ENCODE measurements at places on chromosomes 7 and 10. TPM values are rescaled to one million over a fixed set of nuclear protein-coding genes. Genes with fewer than 3 reads are reported as not detected.

The OR13A1 gene
- not detected for total RNA-seq

The PRXL2A gene
- total RNA-seq, result 0.76 TPM

The CYP26A1 gene
- not detected for total RNA-seq

The C10orf53 gene
- not detected for total RNA-seq

The CCL26 gene
- not detected for total RNA-seq

The GJD4 gene
- total RNA-seq, result not detected

The MACC1 gene
- 1.0 TPM for total RNA-seq

The GCK gene
- not detected for total RNA-seq

The CALML5 gene
- not detected for total RNA-seq

GRCh38 chr10:70974351-70974901 is 86.1 kb upstream of the PCBD1 start:
- H3K4me3 ChIP-seq, result no peak overlapping the region
- H3K27me3 ChIP-seq, result peaks cover 3% of the 10 kb centered on the region
- no peaks in the 10 kb centered on the region for H3K36me3 ChIP-seq
- H3K27ac ChIP-seq, result no peak overlapping the region
- H3K4me1 ChIP-seq, result no peaks in the 10 kb centered on the region

GRCh38 chr7:3880228-3880987 is 579.4 kb downstream of the SDK1 start:
- DNase-seq, result no peak
- H3K36me3 ChIP-seq, result no peaks in the 10 kb centered on the region
- H3K27ac ChIP-seq, result no peak overlapping the region
- no peaks in the 10 kb centered on the region for H3K27me3 ChIP-seq
- H3K4me3 ChIP-seq, result no peak overlapping the region

DNA sequence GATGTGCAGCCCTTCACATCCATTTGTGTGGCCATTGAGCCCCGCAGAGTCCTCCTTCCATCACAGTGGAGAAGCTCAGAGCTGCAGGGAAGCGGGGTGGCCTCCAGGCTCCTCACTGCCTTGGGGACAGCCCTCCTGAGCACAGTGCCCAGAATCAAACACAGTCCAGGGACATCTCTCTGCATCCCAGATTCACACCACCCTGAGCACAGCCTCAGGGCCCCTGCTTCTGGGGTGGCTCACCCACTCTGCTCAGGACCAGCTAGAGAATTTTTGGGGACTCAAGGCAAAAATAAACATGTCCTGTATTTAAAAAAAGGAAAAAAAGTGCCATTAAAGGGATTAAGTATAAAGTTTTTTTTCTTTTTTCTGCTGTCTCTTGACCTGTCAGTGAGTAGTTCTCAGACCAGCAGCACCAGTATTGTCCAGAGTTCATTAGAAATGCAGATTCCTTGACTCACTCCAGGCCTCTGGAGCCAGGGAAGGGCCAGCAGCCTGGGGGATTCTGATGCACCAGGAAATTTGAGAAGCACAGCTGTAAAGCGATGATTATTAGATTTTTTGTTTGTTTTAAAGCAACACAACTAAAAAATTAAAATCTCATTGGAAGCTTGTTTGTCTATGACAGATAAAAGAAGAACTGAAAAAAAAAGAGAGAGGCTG is 61.6 kb downstream of the ARHGAP22 start:
- no peak for DNase-seq
- H3K27me3 ChIP-seq, result no peaks in the 10 kb centered on the region
- H3K36me3 ChIP-seq, result no peaks in the 10 kb centered on the region
- no peak overlapping the region for H3K27ac ChIP-seq

- H3K27me3 ChIP-seq, result no peaks in the 10 kb centered on the region
Measured at GRCh38 chr10:61197057-61197456, 253.1 kb upstream of the RHOBTB1 start.

DNA sequence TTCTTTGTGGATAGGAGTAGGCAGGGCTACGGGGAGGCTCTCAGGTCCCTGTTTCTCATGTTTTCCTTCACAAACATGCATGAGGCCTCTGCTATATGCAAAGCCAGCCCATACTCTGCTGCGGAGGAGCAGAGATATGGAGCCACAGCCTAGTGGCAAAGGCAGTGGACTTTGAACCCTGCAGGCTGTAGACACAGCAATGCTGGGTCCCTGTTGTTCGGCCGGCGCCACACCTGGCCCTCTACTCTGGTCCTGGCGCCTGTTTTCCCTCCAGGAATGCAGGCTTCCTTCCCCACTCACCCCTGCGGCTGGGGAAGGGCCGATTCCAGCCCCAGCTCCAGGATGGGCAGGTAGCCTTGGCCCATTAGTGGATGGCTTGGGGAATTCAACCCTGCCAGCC is 11.5 kb downstream of the CLRN3 start:
- no peak for DNase-seq
- peaks cover 12% of the 10 kb centered on the region for H3K4me1 ChIP-seq
- no peak overlapping the region for H3K27ac ChIP-seq
- no peak overlapping the region for H3K4me3 ChIP-seq
- no peaks in the 10 kb centered on the region for H3K27me3 ChIP-seq
- H3K36me3 ChIP-seq, result no peaks in the 10 kb centered on the region

GRCh38 chr7:30930621-30931020 is 19.0 kb downstream of the AQP1 start:
- H3K4me3 ChIP-seq, result no peak overlapping the region
- no peaks in the 10 kb centered on the region for H3K27me3 ChIP-seq
- DNase-seq, result no peak
- no peak overlapping the region for H3K27ac ChIP-seq
- H3K4me1 ChIP-seq, result no peaks in the 10 kb centered on the region

- H3K4me1 ChIP-seq, result no peaks in the 10 kb centered on the region
- no peaks in the 10 kb centered on the region for H3K36me3 ChIP-seq
- no peak overlapping the region for H3K4me3 ChIP-seq
- DNase-seq, result no peak
- H3K27ac ChIP-seq, result no peak overlapping the region
- peaks cover 6% of the 10 kb centered on the region for H3K27me3 ChIP-seq
Measured at GRCh38 chr7:44338600-44338999, 13.2 kb upstream of the CAMK2B start.

GRCh38 chr7:102319671-102320070 is 33.0 kb downstream of the SH2B2 start:
- H3K27ac ChIP-seq, result no peak overlapping the region
- no peaks in the 10 kb centered on the region for H3K27me3 ChIP-seq
- no peak for DNase-seq
- H3K4me3 ChIP-seq, result no peak overlapping the region
- H3K4me1 ChIP-seq, result no peaks in the 10 kb centered on the region

DNA sequence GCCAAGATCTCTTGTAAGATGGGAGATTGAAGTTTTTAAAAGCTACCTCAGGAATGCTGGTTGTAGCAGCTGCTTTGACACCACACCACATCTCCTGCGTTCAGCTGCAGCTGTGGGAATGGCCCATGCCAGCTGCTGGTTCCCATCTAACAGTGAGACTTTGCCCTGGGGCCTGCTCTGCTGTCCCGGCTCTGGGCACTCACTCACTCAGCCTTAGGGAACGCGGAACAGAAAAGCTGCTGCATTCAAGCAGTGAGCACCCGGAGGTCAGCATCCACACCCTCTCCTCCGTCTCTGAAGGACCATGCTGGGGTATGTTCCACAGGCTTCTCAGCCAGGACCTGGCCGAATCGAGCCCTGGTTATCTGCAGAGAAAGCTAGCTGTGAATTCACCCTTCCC is 197.1 kb upstream of the CXCL12 start:
- H3K27me3 ChIP-seq, result no peaks in the 10 kb centered on the region
- H3K4me1 ChIP-seq, result no peaks in the 10 kb centered on the region
- H3K4me3 ChIP-seq, result no peak overlapping the region

DNA sequence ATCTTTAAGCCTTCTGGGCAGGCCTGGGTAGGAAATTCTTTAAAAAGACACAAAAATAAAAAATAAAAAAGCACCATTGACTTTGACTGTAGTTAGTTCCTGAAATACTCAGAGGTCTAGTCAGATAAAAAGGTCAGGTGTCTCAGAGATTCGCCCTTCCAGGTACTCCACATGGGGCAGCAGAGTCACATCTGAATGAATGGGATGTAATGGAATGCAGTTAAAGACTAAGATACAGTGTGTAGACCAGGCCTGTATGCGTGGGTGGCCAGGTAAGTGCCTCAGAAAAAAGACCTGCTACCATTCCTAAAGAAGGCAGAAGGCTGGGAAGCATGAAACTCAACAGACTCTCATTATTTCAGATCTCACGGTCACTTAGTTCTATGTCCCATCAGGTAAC is 68.6 kb upstream of the SEM1 start:
- no peak overlapping the region for H3K27ac ChIP-seq
- H3K36me3 ChIP-seq, result no peaks in the 10 kb centered on the region
- DNase-seq, result no peak
- no peak overlapping the region for H3K4me3 ChIP-seq
- no peaks in the 10 kb centered on the region for H3K4me1 ChIP-seq

DNA sequence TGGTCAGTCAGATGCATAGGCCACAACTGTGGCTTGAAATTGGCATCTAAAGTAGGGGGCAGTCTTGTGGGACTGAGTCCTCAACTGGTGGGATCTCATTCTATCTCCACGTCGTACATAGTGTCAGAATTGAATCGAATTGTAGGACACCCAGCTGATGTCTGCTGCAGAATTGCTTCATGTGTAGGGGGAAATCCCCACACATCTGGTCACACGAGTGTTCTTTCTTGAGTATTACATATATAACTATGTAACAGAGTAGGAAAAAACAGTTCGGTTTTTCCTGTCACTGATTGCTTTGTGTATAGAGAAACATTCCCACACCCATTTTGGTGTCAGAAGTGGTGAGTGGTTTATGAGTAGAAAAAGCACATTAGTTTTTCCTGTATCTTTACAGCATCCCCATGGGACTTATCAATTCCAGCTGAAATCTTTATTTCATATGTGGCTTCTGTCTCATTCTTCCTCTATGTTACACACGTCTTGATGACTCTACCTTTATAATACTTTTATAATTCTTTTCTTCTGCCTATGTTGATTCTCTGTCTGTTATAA is 79.4 kb upstream of the PCGF5 start:
- no peak for DNase-seq
- no peaks in the 10 kb centered on the region for H3K4me1 ChIP-seq
- H3K36me3 ChIP-seq, result no peaks in the 10 kb centered on the region
- no peak overlapping the region for H3K27ac ChIP-seq
- no peak overlapping the region for H3K4me3 ChIP-seq

DNA sequence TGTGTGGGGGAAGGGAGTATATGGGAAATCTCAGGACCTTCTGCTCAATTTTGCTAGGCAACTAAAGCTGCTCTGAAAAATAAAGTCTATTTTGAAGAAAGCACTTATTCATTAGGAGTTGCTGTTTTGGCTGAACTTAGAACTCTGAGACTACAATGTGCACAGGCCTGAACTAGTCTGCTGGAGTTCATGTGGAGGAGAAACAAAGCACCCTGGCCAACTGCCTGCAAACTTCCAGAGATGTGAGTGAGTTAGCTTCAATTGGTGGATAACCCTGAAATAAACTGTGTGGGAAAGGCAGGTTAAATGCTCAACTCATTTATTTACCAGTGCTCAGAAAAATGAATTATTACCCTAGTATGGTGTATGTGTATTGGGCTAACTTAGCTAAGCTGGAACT is 17.3 kb upstream of the FAM241B start:
- no peak overlapping the region for H3K27ac ChIP-seq
- H3K4me3 ChIP-seq, result no peak overlapping the region
- H3K36me3 ChIP-seq, result no peaks in the 10 kb centered on the region
- peaks cover 3% of the 10 kb centered on the region for H3K27me3 ChIP-seq

GRCh38 chr7:3579638-3580219 is 278.7 kb downstream of the SDK1 start:
- DNase-seq, result no peak
- no peaks in the 10 kb centered on the region for H3K27me3 ChIP-seq
- H3K4me1 ChIP-seq, result no peaks in the 10 kb centered on the region

DNA sequence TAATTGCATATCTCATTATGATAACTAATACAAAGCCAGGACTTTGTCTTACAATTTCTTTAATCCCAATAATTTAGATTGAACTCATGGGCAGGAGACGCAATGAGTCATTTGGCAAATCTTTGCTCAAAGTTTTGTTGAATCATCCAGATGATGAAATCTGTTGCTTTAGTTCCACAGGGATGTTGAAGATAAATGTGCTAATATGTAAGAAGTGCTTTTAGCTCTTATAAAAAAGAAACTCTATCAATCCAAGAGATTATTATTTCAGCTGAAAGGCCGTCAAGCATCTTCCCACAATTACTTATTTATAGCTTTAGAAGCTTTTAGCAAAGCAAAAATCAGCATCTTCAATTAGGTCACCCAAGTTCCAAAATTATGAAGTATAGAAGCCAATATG is 36.8 kb upstream of the ANK3 start:
- no peak for DNase-seq
- H3K36me3 ChIP-seq, result no peaks in the 10 kb centered on the region
- no peaks in the 10 kb centered on the region for H3K4me1 ChIP-seq
- H3K27ac ChIP-seq, result no peak overlapping the region

- H3K4me1 ChIP-seq, result no peaks in the 10 kb centered on the region
- DNase-seq, result no peak
- no peak overlapping the region for H3K27ac ChIP-seq
- no peak overlapping the region for H3K4me3 ChIP-seq
Measured at GRCh38 chr7:157983502-157984422, 603.9 kb downstream of the PTPRN2 start.

GRCh38 chr7:156578978-156579430 is 61.6 kb upstream of the RNF32 start:
- no peak overlapping the region for H3K4me3 ChIP-seq
- no peaks in the 10 kb centered on the region for H3K36me3 ChIP-seq
- peaks cover 1% of the 10 kb centered on the region for H3K27me3 ChIP-seq
- H3K27ac ChIP-seq, result no peak overlapping the region
- no peaks in the 10 kb centered on the region for H3K4me1 ChIP-seq

DNA sequence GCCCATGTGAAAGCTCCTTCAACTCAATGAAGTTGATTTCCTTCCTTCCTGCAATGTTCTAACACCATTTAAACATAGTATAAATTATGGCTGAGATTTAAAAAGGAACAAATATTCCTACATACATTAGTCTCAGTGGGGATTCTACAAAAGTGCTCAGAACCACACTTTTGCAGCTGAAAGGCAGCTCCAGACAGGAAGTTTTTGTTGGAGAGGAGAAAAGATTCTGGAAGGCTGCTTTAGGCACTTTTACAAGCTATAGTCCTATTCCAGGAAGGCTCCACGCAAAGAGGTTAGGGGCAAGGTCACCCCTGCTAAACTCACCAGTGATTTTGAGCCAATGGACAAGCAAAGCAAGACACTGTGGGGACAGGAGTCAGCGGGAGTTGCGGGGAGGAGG is 179.2 kb upstream of the CDCA7L start:
- no peaks in the 10 kb centered on the region for H3K4me1 ChIP-seq
- H3K27me3 ChIP-seq, result no peaks in the 10 kb centered on the region
- H3K27ac ChIP-seq, result no peak overlapping the region
- DNase-seq, result no peak
- no peaks in the 10 kb centered on the region for H3K36me3 ChIP-seq

DNA sequence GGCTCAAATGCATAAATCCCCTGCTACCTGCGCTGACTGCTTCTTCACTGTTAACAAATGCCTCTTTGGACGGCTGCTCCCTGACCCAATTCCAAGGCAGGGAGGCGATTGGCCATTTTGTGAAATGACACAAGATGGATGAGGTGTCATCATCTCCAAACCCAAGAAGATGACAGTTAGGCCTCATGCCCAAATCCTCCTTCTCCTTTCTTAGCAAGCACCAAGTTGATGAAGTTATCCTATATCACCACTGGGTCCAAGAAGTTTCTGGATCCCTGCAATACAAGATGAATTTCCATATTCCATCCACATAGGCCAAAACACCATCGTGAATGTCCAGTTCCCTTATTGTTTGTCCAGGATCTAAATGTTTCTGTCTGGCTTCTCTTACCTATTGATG is 98.5 kb upstream of the RAB11FIP2 start:
- peaks cover 4% of the 10 kb centered on the region for H3K27me3 ChIP-seq
- no peak for DNase-seq
- no peak overlapping the region for H3K4me3 ChIP-seq

- no peak for DNase-seq
- peaks cover 86% of the 10 kb centered on the region for H3K36me3 ChIP-seq
- H3K27me3 ChIP-seq, result no peaks in the 10 kb centered on the region
- no peaks in the 10 kb centered on the region for H3K4me1 ChIP-seq
Measured at GRCh38 chr10:27207350-27207749, 33.2 kb downstream of the ACBD5 start.

Data from CD4-positive, CD25-positive, alpha-beta regulatory T cell (primary cell).